Left hindlimb (tissue), 1 donor: ENCODE measurements at places on chromosomes 2 and 18.

DNA sequence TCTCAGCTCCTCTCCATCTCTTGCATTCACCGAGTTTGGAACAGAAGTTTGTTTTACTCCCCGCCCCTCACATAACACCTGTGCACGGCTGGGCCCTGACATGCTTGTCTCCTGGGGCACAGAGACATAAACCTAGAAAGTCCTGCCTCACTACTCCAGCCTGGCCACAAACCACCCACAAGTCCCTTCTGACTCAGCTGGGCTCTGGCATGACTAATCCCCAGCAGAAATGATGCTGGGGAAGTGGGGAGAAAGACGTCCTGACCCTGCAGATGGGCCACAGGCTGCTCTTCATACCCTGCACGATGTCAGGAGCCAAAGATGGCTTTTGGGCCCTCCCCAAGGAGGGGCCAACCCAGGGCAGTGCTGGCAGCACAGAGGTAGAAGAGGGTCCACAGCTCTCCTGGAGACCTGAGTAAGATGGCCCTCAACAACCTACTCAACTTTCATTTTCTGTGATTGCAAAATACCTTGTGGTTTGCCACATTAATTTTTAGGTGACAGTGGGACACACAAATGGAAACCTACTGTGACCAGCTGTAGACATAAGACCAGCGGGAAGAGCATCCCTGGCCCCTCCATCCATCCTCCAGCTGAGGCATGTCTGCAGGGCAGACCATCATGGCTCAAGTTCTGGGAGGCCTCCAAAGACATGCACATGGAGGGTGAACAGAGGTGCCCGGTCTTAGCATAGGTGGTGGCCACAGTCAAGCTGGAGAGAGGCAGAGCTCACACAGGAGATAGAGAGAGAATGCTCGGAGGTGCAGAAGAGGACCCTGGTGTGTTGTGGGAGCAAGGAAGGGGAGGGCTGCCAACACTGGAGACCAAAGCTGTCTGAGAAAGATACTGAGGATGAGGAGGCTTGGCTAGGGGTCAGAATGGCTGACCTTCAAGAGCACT, 40.0 kb downstream of the DNMT3A start:
- no peak for DNase-seq

- DNase-seq, result no peak
Measured at GRCh38 chr2:20211420-20211819, 13.5 kb downstream of the SDC1 start.

- no peak for DNase-seq
Measured at GRCh38 chr18:57889841-57890240, 86.7 kb upstream of the ATP8B1 start.

DNA sequence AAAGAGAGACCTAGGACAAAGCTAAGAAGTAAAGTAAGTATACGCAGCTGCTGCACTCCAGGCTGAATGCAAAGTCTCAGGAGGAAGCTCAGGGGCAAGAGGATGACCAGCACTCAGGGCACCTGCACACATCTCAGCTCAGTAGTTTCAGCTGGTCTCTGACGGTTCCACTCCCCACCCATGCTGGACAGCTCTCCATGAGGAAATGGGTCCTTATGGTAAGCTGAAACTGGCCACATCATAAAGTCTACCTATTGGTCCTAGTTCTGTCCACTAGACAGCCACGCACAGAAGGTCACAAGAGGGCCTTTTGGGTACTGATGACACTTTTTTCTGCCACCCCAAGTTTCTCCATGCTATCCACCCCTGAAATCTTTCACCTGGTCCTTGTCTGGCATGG, 215.3 kb downstream of the TTC32 start:
- DNase-seq, result no peak

- no peak for DNase-seq
Measured at GRCh38 chr2:42164046-42164445, 5.1 kb upstream of the EML4 start.

DNA sequence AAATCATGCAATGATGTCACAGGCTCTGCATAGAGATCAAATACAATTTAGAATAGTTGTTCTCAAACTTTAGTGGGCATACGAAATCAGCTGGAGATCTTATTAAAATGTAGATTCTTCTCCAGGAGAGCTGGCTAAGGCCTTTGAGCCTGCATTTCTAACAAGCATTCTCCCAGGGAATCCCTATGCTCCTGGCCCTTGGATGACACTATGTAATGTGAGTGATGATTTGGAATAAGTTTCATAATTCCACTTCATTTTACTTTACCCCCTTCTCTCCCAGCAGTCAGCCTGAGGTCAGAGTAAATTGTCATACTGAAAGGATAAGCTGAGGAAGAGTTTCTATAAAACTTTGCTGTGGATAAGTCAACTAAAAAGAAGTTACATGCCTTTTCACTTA, 189.1 kb downstream of the UBE2E3 start:
- DNase-seq, result no peak

- DNase-seq, result no peak
Measured at GRCh38 chr2:124646166-124646815, 621.2 kb downstream of the CNTNAP5 start.

- no peak for DNase-seq
Measured at GRCh38 chr2:120995656-120996190, 260.1 kb downstream of the GLI2 start.

- DNase-seq, result no peak
Measured at GRCh38 chr2:121611730-121612705, 37.2 kb downstream of the CLASP1 start.

DNA sequence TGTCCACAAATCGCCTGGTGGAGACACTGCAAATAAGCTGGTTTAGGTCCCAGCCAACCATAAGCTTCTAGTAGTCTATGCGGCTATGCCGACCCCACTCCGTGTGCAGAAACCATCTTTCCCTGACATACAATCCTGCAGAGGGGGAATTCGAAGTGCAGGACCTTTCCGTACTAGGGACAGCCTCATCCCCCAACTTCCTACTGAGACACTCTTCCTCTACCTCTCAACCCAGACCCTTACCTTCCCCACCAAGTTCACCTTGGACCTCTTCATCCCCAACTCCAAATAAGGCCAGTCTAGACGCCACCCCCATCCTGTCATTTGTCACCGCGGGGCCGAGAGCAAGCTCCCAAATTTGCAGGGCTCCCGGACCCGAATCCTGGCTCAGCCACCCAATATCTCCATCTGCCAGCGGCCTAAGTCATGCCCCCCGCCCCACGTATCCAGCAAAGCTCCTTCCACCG, 496 bp downstream of the SUCLG1 start:
- DNase-seq, result no peak

DNA sequence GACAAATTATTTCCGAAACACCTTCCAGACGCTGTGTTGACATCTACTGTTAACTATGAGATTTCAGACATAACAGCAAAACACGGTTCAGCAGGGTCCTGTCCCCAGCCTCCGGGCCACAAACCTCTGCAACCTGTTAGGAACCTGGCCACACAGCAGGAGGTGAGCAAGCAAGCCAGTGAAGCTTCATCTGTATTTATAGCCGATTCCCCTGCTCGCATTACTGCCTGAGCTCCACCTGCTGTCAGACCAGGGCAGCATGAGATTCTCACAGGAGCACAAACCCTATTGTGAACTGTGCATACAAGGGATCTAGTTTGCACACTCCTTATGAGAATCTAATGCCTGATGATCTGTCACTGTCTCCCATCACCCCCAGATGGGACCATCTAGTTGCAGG, 31.1 kb downstream of the NDUFA10 start:
- no peak for DNase-seq

GRCh38 chr2:5035057-5035488, 657.1 kb upstream of the SOX11 start:
- no peak for DNase-seq

GRCh38 chr18:11849841-11850634, 1.2 kb upstream of the CHMP1B start:
- peak; percentile 76 for DNase-seq

DNA sequence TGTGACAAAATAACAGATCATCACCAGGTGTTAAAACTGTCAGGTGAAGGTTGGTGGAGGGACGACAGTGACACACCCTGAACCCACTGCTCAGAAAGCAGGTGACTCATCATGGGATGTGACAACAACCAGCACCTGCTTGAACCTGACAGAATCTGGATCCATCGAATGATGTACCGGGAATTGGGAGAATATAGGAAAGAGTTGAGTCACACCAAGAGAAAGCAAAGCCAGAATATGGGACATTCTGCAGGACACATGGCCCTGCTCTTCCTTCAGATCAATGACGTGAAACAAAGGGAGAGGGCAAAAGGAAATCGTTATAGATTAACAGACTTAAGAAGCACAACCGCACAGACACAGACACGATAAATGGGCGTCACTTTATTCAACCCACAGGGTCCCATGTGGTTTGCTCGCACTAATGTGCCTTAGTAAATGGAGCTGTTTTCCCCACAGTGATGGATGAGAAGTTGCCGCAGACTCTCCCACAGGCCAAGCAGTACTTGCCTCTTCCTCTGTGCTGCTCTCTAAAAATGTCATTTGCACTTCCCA, 100.1 kb downstream of the CRACDL start:
- no peak for DNase-seq

- DNase-seq, result no peak
Measured at GRCh38 chr18:11366410-11366809, 217.0 kb upstream of the PIEZO2 start.
